Choroid plexus epithelial cell (primary cell): ENCODE measurements at places on chromosomes 5 and 9.

DNA sequence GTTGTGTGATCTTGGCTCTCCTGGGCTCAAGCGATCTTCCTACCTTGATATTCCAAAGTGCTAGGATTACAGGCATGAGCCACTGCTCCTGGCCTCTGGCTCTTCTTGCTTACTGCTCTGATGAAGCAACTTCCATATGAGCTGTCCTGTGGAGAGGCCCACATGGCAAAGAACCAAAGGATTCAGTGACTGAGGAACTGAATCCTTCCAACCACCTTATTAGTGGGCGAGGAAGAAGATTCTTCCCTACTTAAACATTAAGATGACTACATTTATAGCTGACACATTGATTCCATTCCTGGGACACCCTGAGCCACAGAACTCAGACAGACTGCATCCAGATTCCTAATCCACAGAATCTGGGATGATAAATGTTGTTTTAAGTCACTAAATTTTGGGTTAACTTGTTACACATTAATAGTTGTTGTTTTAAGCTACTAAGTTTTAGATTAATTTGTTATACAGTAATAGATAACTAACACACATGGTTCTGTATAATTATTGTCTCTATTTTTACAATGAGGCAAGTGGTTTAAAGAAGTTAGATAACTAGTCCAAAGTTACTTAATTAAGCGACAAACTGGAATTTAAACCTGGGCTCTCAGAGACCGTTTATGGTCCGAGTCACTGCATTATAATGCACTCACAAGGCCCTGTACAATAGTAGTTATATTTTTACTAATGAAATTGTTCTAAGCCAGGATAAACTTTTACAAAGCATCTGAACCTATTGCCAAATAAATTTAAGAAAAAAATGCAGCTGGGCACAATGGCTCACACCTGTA, 16.7 kb upstream of the SLCO4C1 start:
- DNase-seq = peak; percentile 2

GRCh38 chr9:68653141-68653595, 51.9 kb upstream of the PIP5K1B start:
- no peak for DNase-seq

DNA sequence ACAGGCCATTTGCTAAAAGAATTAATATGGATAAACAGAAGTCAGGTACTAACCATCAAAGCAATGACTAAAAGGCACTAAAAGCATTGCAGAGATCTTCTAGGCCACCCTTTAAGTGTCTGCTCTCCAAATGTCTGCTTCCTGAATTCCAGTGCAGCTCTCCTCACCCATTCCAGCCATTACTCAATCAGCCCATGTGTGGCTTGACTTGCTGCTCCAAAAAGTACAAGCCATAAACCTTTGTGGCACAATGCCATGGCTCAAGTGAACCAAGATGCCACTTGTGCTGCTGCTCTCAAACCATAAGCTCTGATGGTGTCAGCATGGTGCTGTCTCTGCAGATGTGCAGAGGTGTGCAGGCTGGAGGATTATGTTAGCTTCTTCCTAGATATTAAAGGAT, 290.2 kb upstream of the POU5F2 start:
- peak; percentile 12 for DNase-seq

DNA sequence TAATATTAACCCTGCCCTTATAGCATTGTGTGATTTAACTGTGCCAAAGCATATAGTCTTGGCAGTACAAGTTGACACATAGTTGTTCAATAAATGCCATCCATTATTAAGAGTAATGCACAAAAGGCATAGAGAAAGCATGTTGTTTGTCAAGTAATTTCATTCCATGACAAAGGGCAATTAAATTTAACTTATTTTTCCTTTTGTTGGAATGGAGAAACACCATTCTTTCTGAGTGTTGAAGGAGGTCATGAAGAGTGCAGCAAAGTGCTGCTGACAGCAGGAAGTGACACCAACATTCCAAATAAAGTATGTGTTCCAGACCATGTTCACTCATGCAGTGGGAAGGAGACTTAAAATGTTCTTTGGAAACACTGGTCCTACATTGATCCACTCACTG, 29.1 kb downstream of the ANKDD1B start:
- peak; percentile 95 for DNase-seq

- DNase-seq = no peak
These were observed 1.5 kb downstream of the LTC4S start for GRCh38 chr5:179795049-179795862.

DNA sequence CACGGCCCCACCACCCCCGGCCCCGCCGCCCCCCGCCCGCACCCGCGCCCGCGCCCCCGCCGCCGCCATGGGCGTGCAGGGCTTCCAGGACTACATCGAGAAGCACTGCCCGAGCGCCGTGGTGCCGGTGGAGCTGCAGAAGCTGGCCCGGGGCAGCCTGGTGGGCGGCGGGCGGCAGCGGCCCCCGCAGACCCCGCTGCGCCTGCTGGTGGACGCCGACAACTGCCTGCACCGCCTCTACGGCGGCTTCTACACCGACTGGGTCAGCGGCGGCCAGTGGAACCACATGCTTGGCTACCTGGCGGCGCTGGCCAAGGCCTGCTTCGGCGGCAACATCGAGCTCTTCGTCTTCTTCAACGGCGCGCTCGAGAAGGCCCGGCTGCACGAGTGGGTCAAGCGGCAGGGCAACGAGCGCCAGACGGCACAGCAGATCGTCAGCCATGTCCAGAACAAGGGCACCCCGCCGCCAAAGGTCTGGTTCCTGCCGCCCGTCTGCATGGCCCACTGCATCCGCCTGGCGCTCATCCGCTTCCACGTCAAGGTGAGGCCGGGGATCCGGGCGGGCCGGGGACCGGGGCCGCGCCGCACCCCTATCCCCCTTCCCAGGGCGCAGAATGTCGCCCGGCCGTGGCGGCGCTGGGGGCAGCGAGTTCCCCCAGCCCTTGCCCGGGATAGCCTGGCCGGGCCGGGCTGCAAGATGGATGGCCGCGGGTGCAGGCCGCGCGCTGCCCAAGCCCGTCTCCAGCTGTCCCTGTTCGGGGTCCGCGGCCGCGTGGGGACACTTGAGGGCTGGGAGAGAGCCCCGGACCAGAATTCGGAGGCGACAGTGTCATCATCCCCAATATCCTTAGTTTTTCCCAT, 594 bp downstream of the FAM120A start:
- DNase-seq = peak; percentile 48

DNA sequence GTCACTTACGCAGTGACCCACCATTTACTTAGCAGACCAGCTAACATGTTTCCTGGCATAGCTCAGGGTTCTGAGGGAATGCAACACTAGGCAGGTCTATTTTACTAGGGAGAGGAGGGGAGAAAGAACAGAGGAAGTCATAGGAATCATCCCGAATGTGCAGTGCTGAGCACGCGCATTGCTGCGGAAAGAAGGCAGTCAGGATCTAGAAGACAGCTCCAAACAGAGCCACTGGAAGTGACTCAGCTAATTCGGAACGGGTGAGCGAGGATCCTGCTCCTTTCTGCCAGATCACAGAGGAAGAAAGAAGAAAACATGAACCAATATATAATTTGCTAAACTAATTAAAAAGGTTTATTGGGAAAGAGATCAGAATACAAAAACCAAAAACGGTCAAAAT, 339.8 kb downstream of the EFNA5 start:
- no peak for DNase-seq

DNA sequence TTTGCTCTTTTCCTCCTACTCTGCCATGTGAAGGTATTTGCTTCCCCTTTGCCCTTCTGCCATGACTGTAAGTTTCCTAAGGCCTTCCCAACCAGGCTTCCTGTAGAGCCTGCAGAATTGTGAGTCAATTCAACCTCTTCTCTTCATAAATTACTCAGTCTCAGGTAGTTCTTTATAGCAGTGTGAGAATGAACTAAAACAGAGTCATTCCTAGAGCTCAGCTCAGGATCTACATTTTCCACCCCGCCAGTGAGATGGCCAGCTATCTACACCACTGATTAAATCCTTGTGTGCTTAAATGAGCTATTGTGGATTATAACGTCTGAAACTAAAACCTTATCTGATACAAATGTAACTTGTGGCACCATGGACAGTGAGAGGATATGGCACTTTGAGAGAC, 55.0 kb downstream of the FRMD3 start:
- no peak for DNase-seq

DNA sequence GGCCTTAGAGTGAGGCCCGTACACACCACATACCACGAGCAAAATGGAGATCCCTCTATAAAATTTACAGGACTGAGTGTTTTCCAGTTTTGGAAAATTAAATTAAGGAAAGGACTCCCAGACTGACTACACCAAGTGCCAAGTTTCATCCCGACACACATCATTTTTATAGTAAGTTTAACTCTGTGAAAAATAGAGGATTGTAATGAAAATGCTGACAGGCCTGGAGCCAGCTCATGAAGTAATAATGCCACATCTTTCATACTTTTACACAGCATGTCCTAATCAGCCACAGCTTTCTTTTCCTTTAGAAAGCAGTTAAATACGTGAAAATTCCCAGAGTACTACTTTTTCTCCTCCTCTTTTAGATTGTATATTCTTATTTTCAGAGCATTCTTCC, 169.2 kb downstream of the SAXO1 start:
- DNase-seq = no peak

DNA sequence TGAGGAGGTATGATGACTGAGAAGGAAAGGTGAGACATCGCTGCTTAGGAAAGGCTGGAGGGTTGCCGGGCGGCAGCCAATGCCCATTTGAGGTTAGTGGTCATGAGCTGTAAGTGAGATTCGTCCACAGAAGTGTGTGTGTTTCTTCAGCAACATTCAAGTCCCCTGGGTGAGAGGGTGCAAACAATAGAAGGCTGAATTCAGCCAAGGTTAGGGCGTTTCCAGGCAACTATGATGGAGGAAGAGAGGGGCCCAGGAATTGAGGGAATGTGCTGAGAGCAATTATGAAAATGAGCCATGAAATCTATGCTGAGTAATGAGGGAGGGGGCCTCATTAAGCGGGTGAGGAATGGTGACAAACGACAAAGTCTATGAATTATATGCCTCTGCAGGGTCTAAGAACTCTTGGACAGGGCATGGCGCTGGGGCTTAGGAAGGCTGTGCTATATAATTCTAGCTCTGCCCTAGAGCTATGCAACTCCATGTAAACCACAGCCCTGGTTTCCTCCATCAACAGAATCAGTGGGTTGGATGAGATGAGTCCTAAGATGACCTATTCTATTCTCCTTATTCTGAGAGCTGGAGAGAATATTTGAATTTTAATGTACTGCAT, 96.0 kb downstream of the SLIT3 start:
- DNase-seq = no peak

GRCh38 chr5:179860301-179860700, 1.7 kb upstream of the MRNIP start:
- no peak for DNase-seq

DNA sequence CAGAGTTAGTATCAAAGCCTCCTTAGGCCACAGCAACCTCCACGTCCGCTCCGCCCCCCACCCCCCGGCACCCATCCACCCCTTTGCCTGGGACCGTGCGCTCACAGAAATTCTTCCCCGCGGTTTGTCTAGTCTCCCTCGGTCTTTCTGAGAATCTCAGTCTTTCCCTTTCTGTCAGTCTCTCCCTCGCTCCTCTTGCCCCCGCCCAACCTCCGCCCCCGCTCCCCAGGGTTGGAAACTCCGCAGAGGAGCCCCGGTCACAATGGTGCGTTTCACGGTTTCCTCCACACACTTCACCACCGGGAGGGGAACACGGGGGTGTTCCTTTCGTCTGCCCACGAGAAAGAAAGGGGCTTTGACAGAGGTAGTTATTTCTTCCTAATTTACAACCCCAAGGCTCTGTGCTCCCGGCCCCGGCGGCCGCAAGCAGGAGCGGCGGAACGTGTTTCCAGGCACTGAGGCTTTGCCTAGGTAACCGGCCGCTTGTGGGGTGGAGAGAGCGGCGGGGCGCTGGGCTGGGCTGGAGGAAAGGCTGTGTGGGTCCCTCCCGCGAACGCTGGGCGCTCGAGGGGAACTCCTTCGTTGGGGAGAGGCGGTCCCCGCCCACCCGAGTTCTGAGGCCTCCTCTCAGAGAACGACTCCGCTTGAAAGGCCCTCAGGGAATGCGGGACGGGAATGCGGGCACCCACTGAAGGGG, 2.1 kb downstream of the NR4A3 start:
- DNase-seq = peak; percentile 32

DNA sequence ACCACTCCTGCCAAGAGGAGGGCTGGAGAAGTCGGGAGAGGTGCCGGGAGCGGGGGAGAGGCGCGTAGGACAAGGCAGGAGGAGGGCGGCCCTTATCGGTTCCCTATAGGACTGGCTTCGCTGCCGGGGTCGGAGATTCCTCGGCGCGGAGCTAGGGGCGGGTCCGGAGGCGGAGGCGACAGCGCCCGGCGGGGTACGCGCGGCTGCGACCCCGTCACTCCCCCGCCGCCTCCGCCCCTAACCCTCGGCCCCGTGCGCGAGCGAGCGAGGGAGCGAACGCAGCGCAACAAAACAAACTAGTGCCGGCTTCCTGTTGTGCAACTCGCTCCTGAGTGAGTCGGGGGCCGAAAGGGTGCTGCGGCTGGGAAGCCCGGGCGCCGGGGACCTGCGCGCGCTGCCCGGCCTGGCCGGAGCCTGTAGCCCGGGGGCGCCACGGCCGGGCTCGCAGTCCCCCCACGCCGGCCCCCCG, 2.0 kb downstream of the GLIS3 start:
- peak; percentile 83 for DNase-seq

DNA sequence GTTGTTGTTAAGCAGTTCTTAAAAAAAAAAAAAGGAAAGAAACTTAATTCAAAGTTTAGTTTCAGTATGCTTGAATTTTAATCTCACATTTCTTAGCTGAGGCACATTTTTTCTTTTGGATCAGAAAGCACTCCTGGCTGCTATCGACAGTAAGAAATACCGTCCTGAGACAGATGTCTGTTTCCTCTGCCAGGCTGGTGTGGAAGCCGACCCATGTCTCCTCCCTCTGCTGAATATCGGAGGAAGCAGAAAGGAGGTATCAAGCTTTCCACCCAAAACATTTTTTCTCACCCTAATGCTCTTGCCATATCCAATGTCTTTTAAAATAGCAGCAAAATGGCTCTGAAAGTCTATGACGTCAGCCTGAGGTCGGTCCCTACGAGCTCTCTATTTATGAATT, 208.1 kb downstream of the TLE4 start:
- DNase-seq = no peak

DNA sequence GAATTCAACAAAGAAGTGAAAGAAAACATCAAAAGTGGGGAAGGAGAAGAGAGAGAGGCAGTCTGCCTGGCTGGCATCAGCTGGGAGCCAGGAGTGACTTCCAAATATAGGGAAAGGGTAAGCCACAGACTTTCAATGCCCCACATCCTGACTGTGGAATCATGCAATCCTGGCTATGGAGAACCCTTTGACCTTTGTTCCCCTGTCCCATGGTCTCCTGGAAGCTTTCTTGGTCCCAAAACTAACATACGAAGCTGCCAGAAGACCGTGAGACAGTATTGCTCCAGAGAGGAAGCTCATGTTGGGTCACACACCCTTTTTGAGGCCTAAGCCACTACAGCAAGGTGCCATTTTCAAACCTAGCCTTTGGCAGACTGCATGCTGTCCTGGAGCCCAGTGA, 665.5 kb downstream of the ELAVL2 start:
- DNase-seq = no peak

DNA sequence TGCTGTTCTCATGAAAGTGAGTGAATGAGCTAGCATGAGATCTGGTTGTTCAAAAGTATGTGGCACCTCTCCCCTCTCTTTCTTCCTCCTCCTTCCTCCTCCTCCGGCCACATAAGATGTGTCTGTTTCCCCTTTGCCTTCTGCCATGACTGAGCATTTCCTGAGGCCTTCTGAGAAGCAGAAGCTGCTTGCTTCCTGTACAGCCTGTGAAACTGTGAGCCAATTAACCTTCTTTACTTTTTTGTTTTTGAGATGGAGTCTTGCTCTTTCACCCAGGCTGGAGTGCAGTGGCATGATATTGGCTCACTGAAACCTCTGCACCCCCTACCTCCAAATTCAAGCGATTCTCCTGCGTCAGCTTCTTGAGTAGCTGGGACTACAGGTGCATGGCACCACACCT, 6.1 kb downstream of the S100Z start:
- no peak for DNase-seq

GRCh38 chr5:168047043-168047668, 244.3 kb upstream of the WWC1 start:
- DNase-seq = peak; percentile 36
